ENCODE measurements at places on chromosomes 11 and 22. TPM values are rescaled to one million over a fixed set of nuclear protein-coding genes. Genes with fewer than 3 reads are reported as not detected.

The GVQW3 gene
- 0.43 TPM for total RNA-seq

The SCT gene
- not detected for total RNA-seq

The CCDC179 gene
- not detected for total RNA-seq

The XKR3 gene
- not detected for total RNA-seq

The POLD4 gene
- 30.9 TPM for total RNA-seq

The OR52E1 gene
- total RNA-seq = not detected

The CRYBB3 gene
- total RNA-seq = 0.17 TPM

The TCN2 gene
- 13.8 TPM for total RNA-seq

Measured in dermis lymphatic vessel endothelial cell (primary cell).